ENCODE measurements at places on chromosomes 16 and 17.
A peak's percentile ranks its signal among the peaks of the same experiment; 100 is the strongest.

DNA sequence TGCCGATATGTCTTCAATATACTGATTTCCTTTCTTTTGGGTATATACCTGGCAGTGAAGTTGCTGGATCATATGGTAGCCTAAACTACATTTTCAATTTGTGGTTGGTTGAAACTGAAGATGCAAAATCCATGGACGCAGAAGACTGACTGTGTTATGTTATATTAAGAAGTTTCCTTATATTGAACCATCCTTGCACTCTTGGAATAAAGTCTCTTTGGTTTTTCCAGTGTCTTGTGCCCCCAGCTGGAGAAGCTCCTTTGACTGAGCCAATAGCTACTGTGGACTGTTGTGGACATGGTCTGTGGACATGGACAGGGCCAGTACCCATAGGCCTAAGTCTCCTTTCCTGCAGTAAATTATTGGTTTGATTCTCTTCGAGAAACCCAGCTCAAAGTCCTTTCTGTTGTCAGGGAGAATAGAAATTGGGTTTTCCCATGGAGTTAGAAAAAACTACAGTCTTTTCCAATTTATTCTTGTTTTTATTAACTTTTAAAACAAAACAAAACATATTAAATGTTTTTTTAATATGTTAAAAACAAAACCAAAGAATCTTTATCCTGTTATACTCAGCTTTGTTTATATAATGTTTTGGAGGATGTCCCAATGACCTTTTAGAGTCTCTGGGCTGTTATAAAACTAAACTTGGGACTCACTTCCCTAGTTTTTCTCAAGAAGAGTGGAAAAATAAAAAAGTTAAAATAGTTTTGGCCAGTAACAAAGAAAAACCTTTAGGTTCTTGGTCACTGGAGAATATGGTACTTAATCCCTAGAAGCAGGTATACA is 15.2 kb upstream of the IL34 start:
- peak; percentile 53 for DNase-seq

DNA sequence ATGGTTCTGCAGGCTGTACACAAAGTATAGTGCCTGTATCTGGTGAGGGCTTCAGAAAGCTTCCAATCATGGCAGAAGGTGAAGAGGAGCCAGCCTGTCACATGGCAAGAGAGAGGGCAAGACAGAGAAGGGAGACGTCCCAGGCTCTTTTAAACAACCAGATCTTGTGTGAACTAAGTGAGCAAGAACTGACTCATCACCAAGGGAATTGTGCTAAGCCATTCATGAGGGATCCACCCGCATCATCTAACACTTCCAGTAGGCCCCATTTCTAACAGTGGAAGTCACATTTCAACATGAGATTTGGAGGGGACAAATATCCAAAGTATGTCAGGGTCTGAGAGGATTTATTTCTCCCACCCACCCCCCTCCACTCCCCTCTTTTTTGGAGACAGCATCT is 56.2 kb upstream of the ELAC2 start:
- DNase-seq: no peak

DNA sequence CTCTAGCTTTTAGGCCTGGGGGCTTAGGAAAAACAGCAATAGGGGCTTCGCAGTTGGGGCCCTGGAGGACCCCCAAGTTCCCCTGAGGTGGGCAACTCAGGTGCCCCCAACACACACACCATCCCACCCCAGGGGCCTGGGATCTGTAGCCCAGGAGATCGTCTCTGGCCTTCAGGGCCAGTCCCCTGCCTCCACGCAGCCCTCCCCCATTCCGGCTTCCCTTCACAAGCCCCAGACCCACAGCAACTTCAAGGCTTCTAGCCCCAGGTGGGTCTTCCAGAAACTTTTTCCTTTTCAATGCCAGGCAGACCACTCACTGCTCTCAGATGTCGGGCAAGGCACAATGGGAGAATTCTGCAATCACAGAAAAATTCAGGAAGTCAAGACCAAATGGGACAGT is 79.4 kb downstream of the C16orf78 start:
- DNase-seq: no peak

DNA sequence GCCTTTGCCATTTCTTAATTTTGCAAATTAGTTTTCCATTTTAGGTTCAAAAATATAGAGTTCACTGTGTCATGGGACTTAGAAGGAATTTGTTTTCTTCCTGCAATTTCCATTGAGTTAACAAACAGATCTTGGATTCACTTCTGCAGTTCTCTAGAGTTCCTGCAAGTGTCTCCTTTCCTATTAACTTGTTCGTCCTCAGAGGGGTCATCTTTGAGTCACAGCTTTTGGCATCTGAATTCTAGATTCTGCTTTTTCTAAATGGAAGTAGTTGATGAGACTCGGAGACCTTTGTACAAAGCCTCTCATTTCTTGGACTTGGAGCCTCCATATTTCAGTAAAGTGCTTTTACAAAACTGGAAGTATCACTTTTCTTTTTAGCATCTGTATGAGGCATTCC is 323.3 kb downstream of the BCAS3 start:
- peak; percentile 68 for DNase-seq

DNA sequence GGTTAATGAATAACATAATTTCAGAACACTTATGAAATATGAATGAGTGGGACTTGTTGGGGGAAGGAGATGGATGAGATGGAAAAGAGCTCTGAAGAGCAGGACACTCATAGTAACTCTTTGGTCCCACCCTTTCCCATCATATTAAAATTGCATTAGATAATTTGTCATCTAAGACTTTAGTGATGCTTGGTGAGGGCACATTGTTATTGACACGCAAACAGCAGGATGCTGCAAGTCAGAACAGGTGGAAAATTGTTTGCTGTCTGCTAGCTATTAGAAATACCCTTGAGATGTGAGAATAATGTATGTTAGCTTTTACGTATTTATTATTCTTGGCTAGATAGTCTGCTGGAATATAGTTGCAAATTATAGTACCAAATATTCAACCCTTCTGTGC is 75.7 kb downstream of the TANC2 start:
- DNase-seq: no peak

GRCh38 chr16:381012-381788 is 578 bp downstream of the PGAP6 start:
- no peak for DNase-seq

DNA sequence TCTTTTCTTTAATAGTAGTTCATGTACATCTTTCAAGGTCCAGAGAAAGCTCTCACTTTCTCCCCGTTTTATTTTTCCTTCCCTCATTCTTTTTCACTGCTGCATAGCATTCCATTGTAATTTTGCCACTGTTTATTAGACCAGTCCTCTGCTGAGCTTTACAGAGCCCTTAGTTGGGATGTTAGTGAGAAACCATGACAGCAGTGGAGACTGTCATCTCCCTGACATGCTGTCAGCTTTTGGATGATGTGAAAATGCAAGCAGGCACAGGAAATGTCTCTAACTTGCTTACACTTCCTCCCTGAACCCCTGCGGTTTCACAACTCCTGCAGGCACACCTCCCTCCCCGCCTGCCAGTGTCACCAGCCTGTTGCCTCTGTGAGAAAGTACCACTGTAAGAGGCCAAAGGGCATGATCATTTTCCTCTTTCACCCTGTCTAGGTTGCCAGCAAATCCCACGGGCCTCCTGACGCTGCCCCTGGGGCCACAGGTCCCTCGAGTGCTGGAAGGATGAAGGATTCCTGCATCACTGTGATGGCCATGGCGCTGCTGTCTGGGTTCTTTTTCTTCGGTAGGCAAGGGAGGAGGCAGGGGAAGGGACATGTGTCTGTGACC is at the start of gene ITGAL:
TSS of gene ITGAL (plus strand) at position 415 of the 615 bp plus-strand sequence. CDS start at position 511, 96 bp downstream.
- DNase-seq: no peak

GRCh38 chr17:16933317-16934132 is 38.4 kb downstream of the TNFRSF13B start:
- no peak for DNase-seq
